ENCODE measurements at places on chromosomes 2 and 18.

GRCh38 chr2:43052204-43052943 is 174.0 kb downstream of the ZFP36L2 start:
- no peak for DNase-seq

- no peak for DNase-seq
Measured at GRCh38 chr2:238649123-238649522, 198.8 kb upstream of the TWIST2 start.

- no peak for DNase-seq
Measured at GRCh38 chr18:65751155-65752085, 608 bp downstream of the CDH7 start.

DNA sequence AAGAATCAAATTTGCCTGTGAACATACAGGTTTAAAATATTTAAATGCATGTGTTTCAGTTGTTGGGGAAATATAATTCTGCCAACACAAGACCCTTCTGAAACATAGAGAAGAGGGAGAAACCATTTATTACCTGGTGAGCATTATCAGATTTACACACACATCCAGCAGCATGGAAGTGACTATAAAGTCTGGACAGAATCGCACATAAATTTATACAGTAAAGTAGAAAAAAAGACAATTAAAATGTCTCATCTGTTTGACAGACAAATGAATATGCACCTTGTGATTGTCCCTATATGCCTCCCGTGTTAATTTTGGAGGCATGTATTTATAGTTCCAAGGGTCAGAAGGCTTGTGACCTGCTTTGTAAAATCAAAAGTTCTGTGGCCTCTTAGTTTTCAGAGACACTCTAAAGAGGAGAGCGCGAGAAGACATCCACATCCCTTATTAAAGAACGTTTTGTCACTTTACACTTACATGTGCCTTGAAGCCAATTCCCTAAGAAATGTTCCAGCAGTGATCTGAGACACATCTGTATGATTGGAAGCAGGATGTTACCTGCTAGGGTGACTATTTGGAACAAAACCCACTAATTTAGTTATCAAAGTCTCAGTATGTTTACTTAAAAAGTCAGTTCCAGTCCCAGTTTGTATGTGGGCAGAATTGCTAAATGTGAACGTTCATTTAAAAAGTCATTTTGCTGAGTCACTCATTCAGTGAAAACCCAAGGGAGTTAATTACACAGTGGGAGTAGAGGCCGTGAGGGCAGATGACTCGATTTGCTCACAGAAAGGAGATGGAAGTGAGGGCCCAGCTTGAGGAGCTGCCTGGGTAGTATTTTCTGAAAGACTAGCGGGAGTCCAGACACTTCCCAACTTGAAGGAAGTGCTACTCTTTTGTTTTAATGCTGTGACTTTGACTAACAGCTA is 527.6 kb upstream of the MEX3C start:
- DNase-seq: no peak

- no peak for DNase-seq
Measured at GRCh38 chr2:10915731-10916276, 4.1 kb downstream of the KCNF1 start.

DNA sequence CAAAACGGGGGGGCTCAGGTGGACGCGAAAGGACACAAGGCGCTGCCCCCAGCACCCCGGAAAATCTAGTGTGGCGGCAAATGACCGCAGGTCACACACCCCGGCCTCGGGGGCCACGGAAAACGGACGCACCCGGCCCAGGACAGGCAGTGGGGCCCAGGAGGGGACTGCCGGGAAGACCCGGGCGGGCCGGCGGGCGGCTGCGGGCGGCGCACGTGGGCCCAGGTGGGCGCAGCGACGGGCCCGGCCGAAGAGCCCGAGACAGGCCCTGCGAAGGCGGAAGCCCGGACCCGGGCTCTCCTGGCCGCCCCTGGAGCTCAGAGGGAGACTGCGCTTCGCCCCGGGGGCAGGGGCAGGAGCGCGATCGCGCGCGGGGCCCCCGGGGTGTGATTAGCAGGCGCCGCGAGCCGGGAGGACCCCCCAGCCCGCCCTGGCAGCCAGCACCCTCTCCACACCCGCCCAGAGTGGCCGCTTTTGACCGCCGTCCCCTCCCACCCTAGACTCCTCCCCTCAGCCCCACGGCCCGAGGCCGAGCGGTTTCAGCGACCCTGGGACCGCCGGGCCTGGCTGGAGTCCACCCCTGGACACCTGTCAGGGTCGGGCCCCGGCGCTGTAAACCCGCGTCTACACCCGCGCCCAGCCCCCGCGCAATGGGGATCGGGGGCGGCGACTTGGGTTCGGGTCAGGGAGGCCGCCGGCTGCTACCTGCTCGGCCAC is 773 bp downstream of the MBP start:
- DNase-seq: peak; percentile 42

GRCh38 chr2:1287427-1287826 is 125.8 kb upstream of the TPO start:
- no peak for DNase-seq

GRCh38 chr18:14927701-14928100 is 179.7 kb downstream of the ANKRD30B start:
- DNase-seq: no peak

DNA sequence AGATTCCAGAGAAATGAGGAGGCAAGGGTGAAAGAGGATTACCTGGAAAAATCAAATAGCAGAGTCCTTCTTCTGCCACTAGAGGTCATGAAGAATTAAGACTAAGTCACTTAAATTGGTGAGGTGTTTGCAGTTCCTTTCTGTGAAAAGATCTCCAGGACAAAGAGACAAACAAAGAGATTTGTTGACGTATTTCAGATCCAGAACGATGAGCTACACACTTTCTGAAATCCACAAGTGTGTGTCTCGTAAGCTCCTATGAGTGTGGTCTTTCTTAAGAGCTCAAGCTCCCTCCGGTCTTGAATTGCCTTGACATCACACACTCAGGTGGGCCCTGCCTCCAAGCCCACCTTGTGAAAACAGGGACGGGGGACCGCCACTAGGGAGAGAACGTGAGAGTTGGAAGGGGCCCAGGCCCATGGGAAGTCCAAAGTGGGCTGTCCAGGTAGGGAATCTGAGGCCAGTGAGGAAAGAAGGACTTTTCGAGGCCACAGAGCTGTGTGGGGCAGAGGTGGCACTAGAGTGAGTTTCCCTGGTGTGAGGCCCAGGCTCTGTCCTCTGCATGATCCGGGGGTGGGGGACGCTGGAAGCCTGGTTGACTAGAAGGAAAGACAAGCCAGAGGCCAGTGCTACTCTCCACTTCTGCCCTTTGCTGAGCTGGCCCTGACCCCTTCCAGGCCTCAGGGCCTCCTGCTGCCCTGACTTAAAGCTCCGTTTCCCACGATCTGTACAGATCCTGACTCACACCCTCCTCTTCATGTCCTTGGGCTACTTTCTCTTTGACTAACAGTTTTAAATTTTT is 168.1 kb upstream of the NCK2 start:
- no peak for DNase-seq

DNA sequence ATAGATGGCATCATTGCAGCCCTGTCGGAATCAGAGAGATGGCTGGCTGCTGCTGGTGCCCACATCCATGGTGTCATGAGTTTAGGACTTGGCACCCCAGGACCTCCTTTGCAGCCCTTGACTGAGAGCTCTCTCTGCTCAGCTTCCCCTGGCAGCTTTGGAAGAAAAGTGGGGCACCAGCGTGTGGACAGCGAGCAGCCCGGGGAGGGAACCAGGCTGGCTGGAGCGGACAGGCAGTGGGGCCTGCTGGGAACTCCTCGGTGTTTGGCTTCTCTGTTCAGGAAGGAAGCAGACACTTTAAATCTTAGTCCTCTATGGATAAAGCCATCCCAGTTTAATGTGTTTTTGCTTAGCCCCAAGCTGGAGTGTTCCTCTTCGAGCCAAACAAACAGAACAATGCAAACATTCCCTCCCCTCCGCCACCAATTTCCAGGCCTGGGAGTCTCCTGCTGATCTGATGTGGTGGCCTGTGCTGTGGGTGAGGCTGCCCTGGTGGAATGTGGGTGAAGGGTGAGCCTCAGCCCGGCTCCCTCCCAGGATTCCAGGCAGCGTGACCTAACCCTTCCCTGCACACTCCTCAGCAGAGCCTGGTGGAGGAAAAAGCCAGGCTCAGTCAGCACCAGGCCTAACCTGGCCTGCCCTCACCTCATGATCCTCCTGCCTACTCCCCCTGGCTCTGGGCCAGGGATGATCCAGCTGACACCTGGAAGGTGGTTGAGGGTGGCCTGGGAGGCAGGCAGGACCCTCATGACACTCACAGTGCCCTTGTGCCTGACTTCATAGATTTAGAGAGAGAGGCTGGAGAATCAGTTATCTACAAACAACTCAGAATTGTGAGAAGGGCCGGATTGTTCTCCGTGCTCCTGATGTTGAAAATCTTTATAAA is 21.6 kb upstream of the ITGB6 start:
- DNase-seq: no peak

DNA sequence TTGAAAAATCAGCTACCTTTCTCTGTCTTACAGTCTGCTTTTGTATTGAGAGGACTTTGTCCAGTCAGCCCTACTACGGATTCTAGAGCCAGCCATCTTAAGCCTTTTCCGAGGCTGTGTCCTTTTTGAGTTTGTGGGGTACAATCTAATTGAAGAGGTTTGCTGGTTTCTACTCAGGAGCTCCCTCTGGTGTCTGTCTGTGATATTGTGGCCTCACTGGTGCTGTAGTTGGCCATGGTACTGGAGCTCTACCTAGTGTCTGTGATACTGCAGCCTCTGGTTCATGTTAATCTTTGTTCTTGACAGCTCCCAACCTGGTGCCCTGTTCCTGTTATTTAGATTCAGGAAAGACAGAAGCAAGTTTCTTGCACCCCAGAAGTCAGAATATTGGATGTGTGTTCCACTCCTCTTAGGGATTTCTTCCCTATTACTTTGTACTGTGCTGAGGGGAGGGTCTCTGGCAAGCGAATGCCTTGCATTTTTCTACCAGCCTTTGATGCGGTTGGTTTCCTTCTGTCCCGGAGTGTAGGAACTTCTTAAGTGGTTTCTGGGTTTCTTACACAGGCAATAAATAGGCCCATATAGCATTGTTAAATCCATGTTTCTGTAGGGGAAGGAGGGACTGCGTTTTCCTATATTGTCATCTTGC is 78.5 kb downstream of the ACSL3 start:
- DNase-seq: no peak

- DNase-seq: no peak
Measured at GRCh38 chr18:70334728-70335329, 46.0 kb downstream of the SOCS6 start.

DNA sequence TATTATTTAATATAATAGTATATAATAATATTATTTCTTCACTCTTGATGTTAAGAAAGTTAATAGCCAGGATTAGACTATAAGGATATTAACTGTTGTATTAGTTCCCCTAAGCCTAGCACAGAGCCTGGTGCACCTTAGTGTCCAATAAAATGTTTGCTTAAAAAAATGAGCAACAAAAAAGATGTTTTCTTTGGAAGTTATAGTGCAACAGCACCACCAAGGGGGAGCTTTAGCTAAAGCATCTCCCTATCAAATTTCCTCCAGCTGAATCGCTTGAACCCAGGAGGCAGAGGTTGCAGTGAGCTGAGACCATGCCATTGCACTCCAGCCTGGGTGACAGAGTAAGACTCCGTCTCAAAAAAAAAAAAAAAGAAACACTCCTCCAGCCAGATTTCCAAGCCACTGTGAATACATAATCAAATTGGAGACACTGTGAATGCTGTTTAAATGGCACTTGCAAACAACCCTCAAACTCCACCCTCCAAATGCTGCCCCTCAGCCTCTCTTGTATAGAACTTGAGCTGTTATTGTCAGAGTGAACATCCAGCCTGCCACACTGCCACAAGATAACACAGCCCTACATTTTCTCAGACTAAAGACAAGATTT is 221.9 kb downstream of the DYM start:
- no peak for DNase-seq

DNA sequence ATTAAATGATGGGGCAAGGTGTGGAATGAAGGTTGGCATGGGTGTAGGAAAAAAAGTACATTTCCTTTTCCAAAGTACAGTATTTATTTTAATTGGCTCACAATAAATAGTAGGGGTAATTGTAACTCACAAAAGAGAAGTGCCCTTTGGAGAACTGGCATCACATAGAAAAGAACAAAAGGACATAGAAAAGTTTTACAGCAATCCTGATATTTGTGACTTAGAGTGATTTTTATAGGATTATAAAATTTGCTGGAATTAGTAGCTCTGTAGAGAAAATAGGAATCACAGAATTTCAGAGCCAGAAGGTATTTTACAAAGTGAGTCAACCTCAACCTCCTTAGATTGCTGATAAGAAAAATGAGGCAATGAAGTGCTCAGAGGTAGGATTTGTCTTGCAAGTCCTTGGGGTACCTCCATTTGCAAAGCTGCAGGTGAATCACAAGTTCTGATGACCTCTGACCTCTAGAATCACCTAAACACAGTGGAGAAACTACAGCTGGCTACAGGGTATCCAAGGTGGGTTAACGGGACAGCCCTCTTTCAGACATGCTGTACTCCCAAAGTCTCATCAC is 133.6 kb downstream of the SOCS6 start:
- DNase-seq: no peak

GRCh38 chr2:217798743-217799562 is 203.8 kb downstream of the TNS1 start:
- DNase-seq: no peak

- no peak for DNase-seq
Measured at GRCh38 chr2:121346859-121347258, 61.9 kb upstream of the TFCP2L1 start.

DNA sequence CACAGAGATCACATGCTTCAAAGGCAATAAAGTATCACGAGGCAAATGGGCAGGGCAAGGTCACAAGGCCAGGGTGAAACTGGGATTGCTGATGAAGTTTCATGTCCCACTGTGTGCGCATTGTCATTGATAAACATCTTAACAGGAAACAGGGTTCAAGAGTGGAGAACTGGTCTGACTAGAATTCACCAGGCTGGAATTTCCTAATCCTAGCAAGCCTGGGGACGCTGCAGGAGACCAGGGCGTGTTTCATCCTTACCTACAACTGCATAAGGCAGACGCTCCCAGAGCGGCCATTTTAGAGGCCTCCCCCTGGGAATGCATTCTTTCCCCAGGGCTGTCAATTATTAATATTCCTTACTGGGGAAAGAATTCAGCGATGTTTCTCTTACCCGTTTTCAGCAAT is 33.2 kb downstream of the PTPN4 start:
- no peak for DNase-seq

GRCh38 chr18:471716-472115 is 28.8 kb downstream of the COLEC12 start:
- no peak for DNase-seq

GRCh38 chr2:27551514-27551913 is 31.3 kb upstream of the ZNF512 start:
- no peak for DNase-seq

GRCh38 chr2:144048631-144049060 is 471.3 kb downstream of the ZEB2 start:
- DNase-seq: no peak

DNA sequence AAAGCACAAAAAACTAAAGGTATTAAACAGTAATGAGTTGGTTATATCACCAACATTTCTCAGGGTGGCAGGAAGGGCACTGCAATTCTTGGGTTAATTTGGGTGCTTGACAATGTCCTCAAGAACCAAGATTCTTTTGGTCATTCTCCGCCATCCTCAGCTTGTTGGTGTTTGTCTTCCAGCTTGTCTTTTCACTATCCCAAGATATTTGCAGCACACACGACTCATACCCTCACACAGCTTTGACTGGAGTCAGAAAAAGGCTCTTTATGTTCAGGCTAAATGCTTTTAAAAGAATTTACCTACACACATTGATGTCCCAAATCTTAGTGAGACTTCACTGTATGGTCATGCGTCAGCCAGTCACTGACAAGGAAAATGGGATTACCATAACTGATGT is 12.5 kb downstream of the GREB1L start:
- DNase-seq: no peak

- DNase-seq: peak; percentile 22
Measured at GRCh38 chr2:218852911-218853667, 6.5 kb upstream of the WNT6 start.

- DNase-seq: no peak
Measured at GRCh38 chr2:148130581-148130980, 109.7 kb downstream of the MBD5 start.
